BE2C (cell line): ENCODE measurements at places on chromosomes 4 and X.

GRCh38 chr4:80103629-80104028 lies 30.6 kb upstream of the ANTXR2 start:
- DNase-seq = no peak

- no peak for DNase-seq
Observed at GRCh38 chr4:182914357-182914756, 2.8 kb downstream of the DCTD start.

- DNase-seq = no peak
Observed at GRCh38 chrX:41808047-41808446, 84.1 kb downstream of the GPR82 start.

DNA sequence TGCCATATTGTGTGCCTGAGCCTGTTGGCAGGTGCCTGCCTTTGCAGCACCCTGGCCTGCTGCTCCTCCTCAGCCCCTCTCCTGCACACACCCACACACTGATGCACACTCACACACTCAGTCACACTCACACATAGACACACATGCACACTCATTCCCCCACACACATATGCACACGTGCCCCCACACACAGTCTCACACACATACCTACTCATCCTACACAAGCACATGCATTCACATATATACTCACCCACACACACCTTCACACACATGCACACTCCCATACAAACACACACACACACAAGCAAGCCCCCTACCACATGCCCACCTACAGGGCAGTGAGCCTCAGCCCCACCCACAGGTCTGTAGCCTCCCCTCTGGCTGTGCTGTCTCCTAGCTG lies 245.0 kb downstream of the EVC2 start:
- DNase-seq = no peak

DNA sequence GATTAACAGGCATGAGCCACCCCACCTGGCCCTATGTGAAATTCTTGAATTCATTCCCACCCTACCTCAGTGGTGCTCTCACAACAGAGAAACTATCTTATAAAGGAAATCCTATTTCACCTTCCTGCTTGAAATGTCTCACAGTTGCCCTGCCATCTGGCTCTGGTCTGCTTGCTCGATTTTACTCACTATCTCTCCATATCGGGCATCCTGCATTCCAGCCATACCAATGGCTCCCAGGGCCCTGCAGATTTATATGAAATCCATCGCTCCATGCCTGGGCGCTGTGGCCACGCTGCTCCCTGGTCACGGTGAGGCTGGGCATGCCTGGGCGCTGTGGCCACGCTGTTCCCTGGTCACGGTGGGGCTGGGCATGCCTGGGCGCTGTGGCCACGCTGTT lies 15.8 kb downstream of the SORBS2 start:
- DNase-seq = no peak

DNA sequence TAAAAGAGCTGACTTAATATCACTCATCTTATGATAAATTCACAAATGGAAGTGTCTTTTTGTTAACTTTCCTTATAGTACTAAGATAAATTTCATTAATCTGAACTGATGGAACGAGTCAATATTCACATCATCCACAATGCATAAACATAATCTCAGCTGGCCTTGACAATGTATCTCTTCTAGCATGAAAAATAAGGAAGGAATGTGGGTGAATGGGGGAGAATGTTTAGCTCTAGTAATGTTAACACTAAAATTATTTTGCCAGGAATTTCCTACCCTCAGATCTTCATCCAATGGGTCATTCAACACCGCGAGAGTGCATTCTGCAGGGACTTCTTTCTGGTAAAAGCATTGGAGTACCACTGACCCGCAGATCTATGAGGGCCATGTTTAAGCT lies 15.8 kb downstream of the TRPC3 start:
- DNase-seq = no peak
